ENCODE measurements at places on chromosomes 3 and 15.
A peak's percentile ranks its signal among the peaks of the same experiment; 100 is the strongest.

DNA sequence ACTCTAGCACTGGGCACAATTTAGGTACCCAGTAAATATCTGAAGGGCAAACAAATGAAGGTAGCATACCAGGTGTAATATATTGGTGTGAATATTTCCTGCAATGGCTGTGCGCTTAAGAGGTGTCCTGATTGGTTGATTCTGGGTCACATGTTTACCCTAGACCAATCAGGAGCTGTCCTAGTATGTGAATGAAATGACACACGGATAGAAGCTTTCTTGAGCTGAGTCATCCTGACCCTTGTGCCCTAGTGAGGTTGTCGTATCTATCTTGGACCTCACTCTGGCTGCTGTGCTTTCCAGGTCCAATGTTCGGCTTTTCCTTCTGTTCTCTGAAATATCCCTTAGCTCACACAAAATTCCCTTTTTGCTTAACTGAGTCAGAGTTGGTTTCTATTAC, 58.1 kb upstream of the FOXP1 start:
- DNase-seq: no peak

- no peak for DNase-seq
Measured at GRCh38 chr3:128619146-128619890, 31.3 kb downstream of the RPN1 start.

DNA sequence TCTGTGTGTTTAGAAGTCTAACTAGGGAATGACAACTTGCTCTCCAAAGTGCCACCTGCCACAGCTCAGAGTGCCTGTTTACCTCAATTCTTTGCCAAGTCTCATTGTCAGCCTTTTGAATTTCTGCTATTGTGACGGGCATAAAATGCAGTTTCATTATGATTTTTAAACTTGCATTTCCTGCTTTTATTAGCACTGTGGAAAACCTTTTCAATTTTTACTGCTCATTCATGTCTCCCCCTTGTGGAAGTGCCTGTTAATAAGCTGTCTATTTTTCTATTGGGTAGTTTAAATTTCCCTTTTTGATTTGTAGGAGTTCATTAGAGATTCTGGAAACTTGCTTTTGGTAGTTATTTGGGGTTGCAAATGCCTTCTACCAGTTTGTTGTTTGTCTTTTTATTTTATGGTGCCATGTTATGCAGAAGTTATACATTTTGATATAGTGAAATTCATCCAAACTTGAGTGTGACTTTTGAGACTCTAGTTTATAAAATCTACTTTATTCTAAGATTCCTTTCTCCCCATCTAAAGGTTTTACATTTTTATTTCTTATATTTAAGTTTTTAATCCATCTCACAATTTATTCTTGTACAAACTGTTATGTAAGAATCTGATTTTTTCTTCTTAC, 53.9 kb upstream of the FRMD4B start:
- DNase-seq: peak; percentile 45

- no peak for DNase-seq
Measured at GRCh38 chr3:146550743-146551510, 6.5 kb upstream of the PLSCR1 start.

DNA sequence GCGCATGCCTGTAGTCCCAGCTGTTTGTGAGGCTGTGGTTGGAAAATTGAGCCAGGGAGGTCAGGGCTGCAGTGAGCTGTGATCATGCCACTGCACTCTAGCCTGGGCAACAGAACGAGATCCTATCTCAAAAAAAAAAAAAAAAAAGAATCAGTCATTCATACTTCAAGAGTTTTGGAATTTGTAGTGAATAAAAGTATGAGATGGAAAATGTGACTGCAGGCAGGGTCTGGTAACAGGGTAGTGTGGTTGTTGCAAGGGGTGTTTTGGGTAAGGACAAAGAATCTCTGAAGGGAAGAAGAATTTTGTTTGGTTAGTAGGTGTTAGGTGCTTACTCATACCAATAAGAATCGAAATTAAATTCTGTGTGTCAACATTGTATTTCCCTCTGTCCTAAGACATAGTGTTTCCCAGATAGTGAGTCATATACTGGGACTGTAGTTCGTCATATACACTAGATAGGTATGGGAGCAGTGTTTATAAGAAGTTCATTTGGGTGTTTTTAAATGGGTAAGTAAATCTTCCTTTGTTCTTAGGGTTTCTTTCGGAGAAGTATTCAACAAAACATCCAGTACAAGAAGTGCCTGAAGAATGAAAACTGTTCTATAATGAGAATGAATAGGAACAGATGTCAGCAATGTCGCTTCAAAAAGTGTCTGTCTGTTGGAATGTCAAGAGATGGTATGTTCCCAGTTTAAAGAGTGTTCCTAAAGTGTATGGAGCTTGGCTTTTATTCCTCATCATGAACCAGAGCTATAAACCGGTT, 14.2 kb downstream of the NR1D2 start:
- DNase-seq: no peak

GRCh38 chr3:68699541-68699940, 232.8 kb downstream of the TAFA4 start:
- DNase-seq: no peak

- no peak for DNase-seq
Measured at GRCh38 chr3:134081211-134081610, 51.5 kb upstream of the SLCO2A1 start.

DNA sequence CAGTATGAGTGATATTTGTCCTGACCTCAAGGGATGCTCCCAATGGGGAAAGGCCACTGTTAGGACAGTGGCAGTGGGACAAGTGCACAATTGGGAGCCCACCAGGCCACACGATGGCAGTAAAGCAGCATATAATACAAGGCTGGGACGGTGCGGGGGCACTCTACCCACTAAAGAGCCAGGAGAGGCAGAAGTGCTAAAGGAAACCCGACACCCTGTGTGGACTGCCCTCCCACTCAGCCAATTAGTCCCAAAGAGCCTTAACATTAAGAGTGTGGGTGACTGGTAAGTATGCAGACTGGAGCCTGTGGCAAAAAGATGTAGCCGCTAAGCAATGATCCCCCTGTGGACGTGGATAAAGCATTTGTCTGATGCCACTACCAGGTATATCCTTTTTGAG, 8.2 kb upstream of the ZNF589 start:
- DNase-seq: no peak

GRCh38 chr15:26901041-26901440, 34.2 kb downstream of the GABRA5 start:
- no peak for DNase-seq

DNA sequence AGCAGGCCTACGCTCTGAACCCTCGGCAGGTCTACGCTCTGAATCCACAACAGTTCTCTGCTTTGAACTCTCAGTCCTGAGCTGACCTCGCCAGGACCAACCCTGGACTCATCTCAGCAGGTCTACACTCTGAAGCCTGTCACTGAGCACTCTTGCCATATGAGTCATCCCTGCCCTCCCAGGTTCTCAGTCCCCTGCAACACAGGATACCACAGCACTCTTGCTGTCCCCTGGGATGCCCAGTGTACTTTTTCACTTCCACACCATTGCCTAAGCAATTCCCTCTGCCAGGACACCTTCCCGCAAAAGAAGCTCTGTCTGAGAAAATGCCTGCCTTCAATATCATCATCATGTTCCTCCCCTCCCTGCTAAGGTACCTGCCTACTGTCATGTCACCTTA, 42.0 kb downstream of the NUP210 start:
- DNase-seq: no peak

GRCh38 chr3:9622438-9622837, 26.9 kb upstream of the MTMR14 start:
- no peak for DNase-seq

DNA sequence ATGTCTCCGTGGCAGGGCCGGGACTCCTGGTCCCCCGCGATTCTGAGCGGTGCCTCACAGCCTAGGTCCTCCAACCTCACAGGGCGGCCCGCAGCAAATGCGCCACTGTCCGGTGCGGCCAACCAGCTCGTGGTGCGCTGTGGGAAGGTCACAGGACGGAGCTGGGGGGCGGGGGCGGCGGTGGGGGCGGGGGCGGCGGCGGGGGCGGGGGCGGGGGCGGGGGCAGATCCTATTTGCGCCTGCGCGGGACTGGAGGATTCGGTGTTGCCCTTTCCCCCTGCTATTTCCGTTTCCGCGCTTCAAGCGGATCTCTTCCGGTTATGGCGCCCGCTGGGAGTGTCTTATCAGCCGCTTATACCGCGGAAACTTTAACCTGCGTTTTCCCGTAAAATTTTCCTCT, 106.7 kb upstream of the SNRPN start:
- DNase-seq: no peak

- DNase-seq: no peak
Measured at GRCh38 chr15:52097180-52097579, 15.4 kb downstream of the BCL2L10 start.

DNA sequence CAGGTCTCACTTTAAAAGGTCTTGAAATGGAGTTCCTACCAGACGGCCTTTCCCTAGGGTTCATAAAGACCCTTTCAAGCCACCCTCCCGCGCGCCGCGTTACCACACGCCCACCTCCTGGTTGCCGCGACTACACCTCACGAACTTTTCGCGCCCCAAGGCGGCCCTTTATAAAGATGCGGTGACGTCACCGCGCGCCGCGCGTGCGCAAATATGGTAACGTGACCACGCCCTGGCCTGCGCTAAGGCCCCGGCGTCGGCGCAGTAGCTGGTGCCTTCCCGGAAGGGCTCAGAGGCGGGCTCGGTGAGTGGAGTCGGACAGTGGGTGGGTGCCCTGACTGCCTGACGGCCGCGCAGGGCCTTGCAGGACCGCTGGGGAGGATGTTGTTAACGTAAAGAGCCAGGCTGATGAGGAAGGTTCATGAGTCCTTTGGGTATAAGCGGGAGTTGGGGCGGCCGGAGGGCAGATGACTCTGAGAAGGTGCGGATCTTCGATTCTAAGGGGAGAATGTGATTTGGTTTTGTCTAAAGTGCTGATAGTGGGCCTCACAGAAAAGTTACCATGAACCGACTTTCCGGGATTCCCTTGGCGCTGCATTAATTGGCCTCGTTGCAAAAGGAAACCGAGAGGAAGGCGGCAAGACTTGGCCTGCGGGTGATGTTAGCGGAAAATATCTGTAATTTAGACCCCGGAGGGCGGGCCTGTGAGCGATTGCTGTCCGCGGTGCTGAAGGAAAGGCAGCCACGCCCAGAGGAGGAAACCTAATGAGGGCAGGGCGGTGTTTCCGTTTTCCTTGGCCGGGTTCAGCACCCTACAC, 54.4 kb downstream of the FEZF2 start:
- DNase-seq: peak; percentile 19

- no peak for DNase-seq
Measured at GRCh38 chr3:111851511-111851954, 7.5 kb upstream of the PHLDB2 start.

- no peak for DNase-seq
Measured at GRCh38 chr15:96606617-96607016, 276.1 kb downstream of the NR2F2 start.

DNA sequence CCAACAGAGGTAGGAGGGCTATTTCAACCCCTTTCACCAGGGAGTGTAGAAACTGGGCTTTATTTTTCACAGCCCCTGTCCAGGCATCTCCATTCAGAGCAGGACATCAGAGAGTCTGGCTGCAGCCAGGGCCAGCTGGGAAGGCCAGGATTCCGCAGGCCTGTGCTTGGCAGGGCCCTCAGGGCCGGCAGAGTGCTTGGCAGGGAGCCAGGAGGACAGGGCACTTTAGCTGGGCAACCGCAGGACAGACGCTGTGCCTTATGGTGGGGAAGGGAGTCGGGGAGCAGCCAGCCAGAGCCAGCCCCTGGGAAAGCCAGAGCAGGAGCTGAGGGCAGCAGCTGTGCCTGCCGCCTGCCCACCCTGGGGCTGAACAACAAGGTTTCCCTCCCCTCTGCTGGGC, 34.5 kb upstream of the IQCF6 start:
- DNase-seq: no peak

GRCh38 chr15:70039917-70040316, 57.8 kb downstream of the TLE3 start:
- no peak for DNase-seq

DNA sequence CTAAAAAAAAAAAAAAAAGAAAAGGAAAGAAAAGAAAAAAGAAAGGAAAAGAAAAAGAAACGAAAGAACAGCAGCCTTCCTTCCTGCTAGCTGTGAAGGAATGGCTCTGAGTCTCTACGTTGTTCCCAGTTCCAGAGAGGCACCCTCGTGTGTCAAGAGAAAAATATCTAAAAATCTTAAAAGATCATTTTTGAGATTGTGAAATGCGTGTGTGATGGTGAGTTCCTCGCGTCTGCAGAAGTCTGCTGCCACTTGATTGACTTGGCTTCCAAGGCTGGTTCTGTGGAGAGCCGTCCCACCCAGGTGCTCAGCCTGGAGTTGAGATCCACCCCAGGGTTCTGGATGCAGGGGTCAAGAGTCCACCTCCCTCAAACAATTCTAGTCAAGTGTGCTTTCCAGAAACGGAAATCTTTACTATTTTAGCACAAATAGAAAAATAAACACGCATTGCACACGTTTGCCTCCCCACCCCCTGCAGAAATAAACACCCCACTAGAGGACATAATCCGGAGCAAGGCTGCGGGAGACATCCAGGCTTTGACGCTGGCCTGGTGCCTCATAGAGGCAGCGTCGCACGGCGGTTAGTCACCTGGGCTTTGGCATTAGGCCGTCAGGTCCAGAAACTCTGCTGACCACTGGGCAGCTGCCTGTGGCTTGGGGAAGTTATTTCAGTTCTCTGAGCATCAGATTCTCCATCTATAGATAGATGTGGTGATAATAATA, 265.4 kb downstream of the FAM43A start:
- no peak for DNase-seq

DNA sequence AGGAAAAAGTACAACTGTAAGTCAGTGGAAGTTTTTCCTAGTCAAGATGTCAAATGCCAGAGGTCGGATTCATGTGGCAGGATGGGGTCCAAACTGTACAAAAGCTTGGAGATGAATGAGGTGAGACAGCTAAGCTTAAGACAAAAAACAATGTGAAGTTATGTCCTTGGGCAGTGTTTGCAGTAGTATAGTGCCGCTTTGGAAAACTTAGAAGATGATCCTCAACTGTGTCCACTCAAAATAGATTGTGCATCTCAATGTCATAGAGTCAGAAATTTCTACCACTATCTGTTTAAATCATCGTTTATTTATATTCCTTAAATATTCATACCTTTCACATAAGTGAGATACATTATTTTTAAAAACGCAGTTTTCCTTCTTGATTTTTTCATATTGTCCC, 77.3 kb downstream of the MBNL1 start:
- DNase-seq: no peak
